ENCODE measurements at places on chromosomes 4 and X. TPM values are rescaled to one million over a fixed set of nuclear protein-coding genes. Genes with fewer than 3 reads are reported as not detected.

Gene MAGEB1
- not detected for total RNA-seq

Gene MAGIX
- 2.4 TPM for total RNA-seq

Gene DOK7
- total RNA-seq: not detected

Gene USP17L12
- total RNA-seq: not detected

Gene TMPRSS11A
- not detected for total RNA-seq

Gene ARHGAP4
- 90.9 TPM for total RNA-seq

Gene CCDC160
- total RNA-seq: 4.2 TPM

Gene FAM47E
- 1.7 TPM for total RNA-seq

Gene VEGFD
- 1.5 TPM for total RNA-seq

Gene CFAP99
- not detected for total RNA-seq

Gene TMPRSS11F
- not detected for total RNA-seq

Gene EDNRA
- total RNA-seq: 12.7 TPM

- no peak for DNase-seq
Observed at GRCh38 chrX:19373351-19373891, 29.7 kb downstream of the PDHA1 start.

DNA sequence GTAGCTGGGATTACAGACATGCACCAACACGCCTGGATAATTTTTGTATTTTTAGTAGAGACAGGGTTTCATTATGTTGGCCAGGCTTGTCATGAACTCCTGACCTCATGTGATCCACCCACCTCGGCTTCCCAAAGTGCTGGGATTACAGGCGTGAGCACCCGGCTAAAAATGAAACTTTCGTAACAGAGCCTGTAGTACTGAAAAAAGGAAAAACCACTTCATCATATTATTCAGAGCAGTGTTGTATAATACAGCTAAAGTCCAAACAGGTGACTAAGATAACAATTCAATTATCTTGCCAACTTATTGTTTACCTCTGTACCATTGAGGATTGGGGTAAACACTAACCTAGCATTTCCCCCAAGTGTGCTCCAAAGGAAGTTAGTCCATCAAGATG, 43.9 kb upstream of the HPRT1 start:
- no peak for DNase-seq

DNA sequence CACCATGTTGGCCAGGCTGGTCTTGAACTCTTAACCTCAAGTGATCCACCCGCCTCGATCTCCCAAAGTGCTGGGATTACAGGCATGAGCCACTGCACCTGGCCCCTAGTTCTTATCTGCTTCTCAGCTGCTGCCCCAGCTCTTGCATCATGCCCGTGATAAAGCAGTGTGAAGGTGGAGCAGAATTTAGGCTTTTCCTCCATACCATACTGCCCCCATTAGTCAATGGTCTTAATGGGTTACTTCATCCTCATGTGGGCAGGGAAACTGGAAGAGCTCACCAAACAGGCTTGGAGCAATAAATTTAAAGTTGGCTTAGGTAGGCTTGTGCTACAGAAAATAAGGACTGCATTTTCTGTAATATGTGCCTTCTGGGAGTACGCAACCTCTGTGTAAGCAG, 636.9 kb upstream of the BOD1L1 start:
- no peak for DNase-seq

DNA sequence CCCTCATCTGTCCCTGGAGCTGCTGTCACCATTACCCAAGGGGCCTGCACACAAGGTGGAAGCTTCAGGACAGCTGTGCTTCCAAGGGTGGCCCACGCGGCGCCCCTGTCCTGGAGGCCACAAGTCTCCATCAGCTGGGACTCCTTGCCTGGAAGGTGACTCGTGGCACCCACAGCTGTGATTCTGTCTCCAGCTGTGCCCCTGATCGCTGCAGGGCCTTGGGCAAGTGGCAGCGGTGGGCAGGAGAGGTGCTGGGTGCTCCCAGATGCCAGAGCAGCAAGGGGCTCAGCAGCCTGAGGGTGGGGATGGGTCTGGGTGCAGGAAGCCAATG, 9.0 kb upstream of the DUSP9 start:
- DNase-seq: no peak

DNA sequence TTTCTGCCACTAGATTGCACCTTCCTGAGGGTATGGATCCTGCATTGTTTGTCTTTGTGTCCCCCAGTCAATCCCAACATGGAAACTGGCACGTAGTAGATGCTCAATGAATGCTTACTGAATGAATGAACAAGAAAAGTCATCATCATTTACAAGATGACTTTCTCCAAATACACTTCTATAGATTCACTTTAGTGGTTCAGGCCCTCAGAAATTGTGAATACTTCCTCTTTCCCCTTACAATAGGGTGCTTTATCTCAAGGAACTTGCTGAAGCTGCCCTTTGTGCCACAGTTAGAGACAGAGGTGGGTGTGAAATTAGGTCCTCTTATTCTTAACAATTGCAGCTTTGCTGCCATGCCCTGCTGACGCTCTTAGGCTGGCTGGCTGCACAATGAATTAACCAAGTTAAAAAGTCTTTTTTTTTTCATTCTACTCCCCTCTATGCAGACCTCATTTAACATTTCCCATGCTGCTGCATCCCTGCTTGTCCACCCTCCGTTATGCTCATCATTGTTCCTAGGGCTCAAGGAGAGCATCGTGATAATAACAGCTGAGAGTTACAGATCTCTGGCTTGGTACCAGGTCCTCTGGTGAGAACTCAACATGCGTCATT, 108.0 kb upstream of the ZNF518B start:
- no peak for DNase-seq

GRCh38 chrX:154748712-154749339, 2.1 kb downstream of the GAB3 start:
- DNase-seq: no peak

- no peak for DNase-seq
Observed at GRCh38 chrX:151184705-151185104, 8.3 kb downstream of the GPR50 start.

GRCh38 chr4:47374477-47374876, 89.0 kb downstream of the COMMD8 start:
- no peak for DNase-seq

GRCh38 chr4:141020801-141021261, 112.4 kb downstream of the RNF150 start:
- no peak for DNase-seq

DNA sequence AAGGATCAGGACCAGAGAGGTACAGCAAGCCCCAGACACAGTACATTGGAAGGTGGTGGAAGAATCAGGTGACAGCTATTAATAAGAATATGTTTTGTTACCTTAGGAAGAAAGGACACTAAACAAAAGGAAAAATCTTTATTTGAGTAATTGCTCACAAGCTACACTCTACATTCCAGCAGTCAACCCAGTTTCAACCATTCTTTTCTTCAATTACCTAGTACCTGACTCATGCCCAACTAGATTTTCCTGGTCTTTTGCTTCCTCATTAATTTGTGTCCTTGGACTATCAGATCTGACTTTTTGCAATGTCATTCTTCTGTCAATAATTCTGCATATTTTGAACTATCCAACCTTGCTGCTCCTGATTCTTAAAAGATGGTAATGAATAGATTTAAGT, 22.5 kb upstream of the GLRA2 start:
- no peak for DNase-seq

GRCh38 chrX:46298821-46299220, 246.4 kb downstream of the ZNF674 start:
- DNase-seq: no peak

DNA sequence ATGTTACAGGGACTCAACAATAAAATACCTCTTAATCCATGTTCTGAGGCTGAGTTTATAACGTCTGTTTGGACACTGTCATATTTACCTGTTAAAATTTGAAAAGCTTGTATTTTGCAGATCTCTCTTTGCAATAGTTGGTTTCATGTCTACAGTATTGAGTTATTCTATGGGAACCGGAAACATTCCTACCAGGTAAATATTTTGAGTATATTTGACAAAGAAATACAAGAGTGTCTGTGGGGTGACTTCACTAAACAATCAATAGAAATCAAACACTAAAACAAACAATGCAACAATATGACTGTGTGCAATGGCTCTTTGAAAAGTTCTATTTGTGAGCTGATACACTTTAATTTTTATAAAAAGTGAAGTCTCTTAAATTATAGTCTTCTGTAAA, 47.7 kb upstream of the CXCL8 start:
- no peak for DNase-seq

DNA sequence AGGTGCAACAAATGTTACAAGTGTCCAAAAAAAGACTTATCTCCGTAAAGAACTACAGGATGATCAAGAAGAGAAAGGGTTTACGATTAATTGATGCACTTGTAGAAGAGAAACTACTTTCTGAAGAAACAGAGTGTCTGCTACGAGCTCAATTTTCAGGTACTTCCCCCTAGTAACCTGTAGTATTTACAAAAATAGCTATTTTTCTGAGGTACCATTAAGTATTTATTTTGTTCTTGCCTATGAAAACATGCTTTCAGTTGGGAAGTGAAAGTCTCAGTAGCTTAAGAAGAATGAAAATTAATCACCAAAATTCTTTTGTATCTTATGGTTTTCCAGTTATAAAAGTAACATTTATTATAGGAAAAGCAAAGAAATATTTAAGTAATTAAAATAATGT, 5.9 kb downstream of the THAP9 start:
- no peak for DNase-seq

DNA sequence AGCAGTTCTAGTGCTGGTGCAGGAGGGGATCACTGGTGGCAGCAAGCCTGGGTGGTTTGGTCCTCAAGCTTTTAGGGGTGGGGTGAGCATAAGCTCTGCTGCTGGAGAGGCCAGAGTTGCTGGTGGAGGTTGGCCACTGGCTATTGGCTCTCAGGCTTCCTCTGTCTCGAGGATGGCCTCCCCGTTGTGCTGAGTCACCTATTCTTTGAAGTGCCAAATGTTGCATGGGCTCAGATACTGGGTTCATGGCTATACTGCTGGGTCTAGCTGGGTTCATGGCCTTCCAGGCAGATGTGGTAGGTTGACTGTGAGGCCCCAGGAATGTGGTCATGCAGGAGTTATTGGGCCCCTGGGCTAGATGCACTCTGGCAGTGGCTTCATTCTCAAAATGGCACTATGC, 466.3 kb downstream of the NAF1 start:
- no peak for DNase-seq

DNA sequence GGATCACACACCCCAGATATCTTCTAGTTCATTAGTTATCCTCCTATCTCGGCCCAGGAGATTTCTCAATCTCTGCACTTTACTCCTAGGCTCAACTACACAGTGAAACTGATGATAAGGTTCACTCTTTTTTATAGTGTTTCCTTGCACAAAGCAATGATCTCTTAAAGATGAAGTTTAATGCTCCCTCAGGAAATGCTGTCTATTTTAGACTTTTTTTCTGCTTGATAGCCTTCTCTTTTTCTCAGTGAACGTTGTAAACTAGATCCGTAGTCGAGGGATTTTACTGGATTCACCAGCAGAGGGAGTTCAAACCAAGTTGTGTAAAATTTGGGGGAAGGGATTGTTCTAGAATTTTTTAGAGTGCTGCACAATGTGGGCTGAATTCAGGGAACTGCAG, 269.6 kb downstream of the GBA3 start:
- no peak for DNase-seq

- no peak for DNase-seq
Observed at GRCh38 chr4:88720451-88721428, 23.1 kb upstream of the NAP1L5 start.

- DNase-seq: no peak
Observed at GRCh38 chr4:137892134-137892533, 350.0 kb downstream of the SLC7A11 start.

GRCh38 chr4:147034372-147034771, 88.7 kb upstream of the TTC29 start:
- DNase-seq: no peak

- DNase-seq: no peak
Observed at GRCh38 chr4:169098532-169098931, 88.5 kb upstream of the CBR4 start.

All from tibial nerve (tissue), 4 donors.